ENCODE measurements at places on chromosomes 3 and 15.

- no peak for DNase-seq
These were observed 286.4 kb downstream of the UBE2E2 start for GRCh38 chr3:23489300-23490158.

- DNase-seq = no peak
These were observed 58.1 kb upstream of the C15orf61 start for GRCh38 chr15:67462875-67463274.

DNA sequence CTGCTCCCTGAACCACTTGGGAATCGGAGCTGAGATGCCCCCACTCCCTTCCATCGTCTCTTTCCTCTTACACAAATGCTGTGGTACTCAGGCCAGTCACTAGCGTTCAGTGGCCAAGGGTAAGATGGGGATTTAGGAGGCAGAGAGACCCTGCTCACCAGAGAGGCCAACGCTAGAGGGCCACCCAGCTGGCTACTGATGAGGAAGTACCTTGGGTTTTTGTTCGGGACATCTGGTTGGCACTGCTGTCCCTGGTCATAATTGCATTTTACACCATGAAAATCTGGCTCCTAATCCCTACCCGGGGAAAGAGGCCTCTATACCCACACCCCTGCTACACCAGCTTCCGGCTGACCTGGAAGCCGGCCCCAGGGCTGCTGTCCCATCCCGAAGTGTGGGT, 7.7 kb downstream of the MAP6D1 start:
- DNase-seq = no peak

DNA sequence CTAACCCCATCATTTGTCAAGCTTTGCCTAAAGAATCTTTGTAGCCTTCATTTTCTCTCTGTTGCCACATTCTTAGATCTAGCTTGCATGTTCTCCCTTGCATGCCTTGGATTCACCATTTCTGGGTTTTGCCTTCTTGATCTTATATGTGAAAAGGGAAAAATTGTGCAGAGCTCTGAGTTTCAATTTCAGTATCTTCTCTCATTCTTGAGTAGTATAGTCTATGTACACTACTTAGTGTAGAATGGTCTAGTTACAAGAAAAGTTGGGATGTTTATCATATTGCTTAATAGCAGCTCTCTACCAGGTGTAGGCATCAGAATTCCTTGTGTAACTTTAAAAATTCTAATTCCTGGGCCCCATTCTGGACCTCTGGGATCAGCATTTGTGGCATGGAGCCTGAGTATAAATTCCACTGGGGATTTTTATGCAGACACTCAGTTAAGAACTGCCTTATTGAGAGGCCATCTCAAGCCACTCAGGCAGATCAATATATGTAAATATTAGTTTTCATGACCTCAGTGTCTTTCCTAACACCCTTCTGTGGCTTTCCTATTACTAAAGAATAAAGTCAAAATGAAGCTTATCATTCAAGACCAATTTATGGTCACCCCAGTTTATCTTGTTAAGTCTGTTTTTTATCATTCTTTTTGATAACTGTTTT, 23.4 kb downstream of the GTF2E1 start:
- no peak for DNase-seq

DNA sequence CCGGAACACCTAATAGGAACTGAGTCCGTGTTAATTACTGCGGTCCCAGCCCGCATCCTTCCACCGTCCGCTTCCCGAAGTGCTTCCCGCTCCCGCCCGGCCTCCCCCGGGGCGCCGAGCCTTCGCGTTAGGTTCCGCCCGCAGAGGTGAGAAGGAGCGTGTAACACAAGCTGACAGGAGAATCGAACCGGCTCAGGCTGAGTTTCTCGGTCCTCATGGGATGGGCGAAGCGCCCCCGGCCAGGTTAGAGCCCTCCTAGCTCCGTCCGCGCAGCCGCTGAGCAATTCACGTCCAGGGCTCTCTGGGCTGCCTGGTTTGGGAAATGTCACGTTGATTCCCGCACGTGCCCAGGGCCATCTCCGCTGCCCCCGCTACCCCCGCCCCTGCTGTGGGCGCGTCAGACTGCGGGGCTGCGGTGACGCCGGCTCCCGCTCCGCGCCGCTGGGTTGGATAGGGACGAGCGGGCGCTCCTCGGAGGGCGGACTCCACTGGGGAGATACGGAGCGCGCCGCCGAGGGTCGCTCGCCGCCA, 954 bp downstream of the CLDN11 start:
- DNase-seq = no peak

Measured in cortex of kidney (tissue), 1 donor.